PC-3 (cell line): ENCODE measurements at places on chromosomes 12 and 14. TPM values are rescaled to one million over a fixed set of nuclear protein-coding genes. Genes with fewer than 3 reads are reported as not detected.

DNA sequence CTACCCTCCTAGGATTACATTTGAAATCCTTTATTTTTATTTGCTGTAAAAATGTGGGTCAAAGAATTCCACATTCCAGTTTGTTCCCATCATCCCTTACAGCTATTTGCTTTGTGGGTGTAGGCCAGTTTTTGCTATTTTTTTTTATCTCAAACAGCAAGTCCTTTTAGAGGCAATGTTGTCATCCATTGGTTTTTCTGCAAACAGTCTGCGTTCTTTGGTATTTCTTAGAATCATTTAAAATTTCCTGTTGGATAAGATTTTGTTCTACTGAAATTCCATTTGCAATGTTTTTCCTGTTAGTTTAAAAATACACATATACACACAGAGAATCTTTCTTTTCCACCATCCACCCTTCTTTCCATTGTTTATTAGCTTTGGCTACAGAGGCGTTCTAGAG lies 53.3 kb upstream of the STK38L start:
- DNase-seq: peak; percentile 94

Gene NKX2-1
- total RNA-seq: not detected in 2 replicates

Gene COQ6
- 33.2 and 40.3 TPM in 2 replicates for total RNA-seq

Gene ASCL1
- not detected in 2 replicates for total RNA-seq

Gene MANSC1
- 2.8 and 3.1 TPM in 2 replicates for total RNA-seq

Gene EMP1
- total RNA-seq: 158 and 187 TPM in 2 replicates

- no peak for DNase-seq
Observed at GRCh38 chr12:49294804-49295081, 204 bp upstream of the PRPH start.

GRCh38 chr14:101594511-101595148 lies 33.3 kb downstream of the DIO3 start:
- no peak for DNase-seq

DNA sequence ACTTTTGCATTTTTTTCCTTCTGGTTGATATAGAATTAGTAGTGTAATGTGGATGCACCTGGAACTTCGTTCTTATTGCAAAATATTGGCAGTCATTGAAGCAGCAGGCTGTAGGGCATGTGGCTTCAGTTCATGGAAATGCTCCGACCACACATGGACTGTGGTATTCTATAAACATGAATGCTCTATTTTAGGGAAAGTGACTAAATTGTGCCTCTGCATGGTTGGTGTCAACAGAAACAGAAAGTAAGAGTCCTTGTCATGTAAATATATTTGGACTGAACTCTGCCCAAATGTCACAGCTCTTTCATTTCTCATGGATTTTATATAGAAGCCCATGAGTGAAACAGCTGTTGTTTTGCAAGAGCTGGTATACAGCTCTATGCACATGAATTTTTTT lies 917.0 kb downstream of the LRFN5 start:
- no peak for DNase-seq

- DNase-seq: no peak
Observed at GRCh38 chr14:101554991-101555668, 6.2 kb upstream of the DIO3 start.

DNA sequence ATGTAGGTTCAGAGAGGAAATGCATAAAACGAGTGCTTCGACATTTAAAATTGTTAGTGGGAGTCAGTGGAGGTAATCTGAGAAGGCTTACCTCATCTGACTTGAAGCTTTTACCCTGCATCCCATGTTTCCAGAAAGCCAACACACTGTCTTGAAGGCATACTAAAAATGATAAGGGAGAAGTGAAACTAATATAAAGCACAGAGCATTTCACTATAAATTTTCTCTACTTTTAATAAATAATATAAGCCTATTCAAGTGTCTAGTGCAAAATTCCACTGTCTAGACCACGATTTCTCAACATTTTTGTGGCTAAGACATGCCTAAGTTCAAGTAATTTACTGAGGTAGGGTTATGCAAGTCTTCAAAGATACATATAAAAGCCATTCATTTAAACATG lies 29.1 kb upstream of the CDKL1 start:
- no peak for DNase-seq
